Cardiac muscle cell (in vitro differentiated cells and primary cell): ENCODE measurements at places on chromosomes 4 and X.

GRCh38 chr4:85828027-85828890, 353.3 kb downstream of the ARHGAP24 start:
- DNase-seq, result peak; percentile 31

DNA sequence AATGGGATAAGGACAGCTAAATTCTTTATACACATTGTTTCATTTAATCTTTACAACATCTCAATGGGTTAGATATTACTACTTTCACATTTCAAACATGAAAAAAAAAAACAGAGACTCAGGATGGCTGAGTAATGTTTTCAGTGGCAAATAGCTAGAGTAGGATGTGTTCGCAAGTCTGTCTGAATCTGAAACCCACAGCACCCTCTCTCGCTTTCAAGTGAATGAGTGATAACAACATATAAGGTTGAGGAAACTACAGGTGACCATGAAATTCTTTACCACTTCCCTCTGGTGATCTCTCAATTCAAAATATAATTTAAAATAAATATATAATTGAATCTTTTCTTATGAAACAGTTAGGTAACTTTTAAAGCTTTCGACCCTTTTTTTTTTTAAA, 162.6 kb downstream of the PRR32 start:
- DNase-seq, result no peak

GRCh38 chrX:42443267-42443666, 334.7 kb downstream of the PPP1R2C start:
- DNase-seq, result no peak

DNA sequence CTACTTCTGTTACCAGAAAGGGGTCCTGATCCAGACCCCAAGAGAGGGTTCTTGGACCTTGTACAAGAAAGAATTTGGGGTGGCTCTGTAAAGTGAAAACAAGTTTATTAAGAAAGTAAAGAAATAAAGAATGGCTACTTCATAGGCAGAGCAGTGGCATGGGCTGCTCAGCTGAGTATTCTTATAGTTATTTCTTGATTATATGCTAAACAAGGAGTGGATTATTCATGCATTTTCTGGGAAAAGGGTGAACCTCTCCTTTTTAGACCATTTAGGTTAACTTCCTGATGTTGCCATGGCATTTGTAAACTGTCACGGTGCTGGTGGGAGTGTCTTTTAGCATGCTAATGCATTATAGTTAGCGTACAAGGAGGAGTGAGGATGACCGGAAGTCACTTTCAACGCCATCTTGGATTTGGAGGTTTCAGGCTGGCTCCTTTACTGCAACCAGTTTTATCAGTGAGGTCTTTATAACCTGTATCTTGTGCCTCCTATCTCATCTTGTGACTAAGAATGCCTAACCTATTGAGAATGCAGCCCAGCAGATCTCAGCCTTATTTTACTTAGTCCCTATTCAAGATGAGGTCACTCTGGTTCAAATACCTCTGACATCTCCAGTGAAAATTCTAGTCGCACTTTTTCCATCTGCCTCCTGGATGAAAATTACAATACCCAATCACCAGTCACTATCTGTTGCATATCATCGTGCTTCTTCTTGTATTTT, 15.5 kb upstream of the TDO2 start:
- no peak for DNase-seq

DNA sequence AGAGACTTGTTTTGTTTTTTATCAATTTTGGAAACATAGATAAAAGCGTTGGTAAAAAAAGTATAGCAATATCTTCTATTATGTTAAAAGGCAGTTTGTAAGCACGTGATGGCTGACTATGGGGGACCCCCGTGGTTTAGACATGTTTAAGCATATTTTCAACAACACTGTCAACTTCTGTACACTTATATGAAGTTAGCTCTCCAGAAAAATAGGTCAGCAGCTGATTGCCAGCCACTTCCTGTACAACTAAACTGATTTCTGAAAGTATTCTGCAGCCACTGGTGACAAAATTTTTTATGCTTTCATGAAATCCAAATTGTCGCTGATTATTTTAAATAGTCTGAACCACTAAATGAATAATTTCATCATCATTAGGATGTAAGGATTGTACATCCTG, 45.2 kb downstream of the RBMX2 start:
- no peak for DNase-seq

DNA sequence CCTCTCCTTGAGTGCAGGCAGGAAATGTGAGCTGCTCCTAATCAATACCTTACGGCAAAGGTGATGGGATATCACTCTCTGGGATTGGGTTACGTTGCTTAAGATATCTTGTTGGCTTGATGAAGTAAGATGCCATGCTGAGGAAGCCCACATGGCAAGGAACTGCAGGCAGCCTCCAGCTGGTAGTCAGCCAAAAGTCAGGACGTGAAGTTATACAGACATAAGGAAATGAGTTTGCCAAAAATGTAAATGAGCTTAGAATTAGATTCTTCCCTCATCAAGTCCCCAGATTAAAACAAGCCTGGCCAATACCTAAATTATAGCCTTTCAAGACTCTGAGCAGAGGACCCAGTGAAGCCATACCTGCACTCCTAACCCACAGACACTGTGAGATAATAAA, 155.0 kb downstream of the QDPR start:
- peak; percentile 29 for DNase-seq
